Stimulated activated CD4-positive, alpha-beta T cell treated with anti-CD3 and anti-CD28 coated beads, TNF-alpha, amount 100 ng/mL, for 24 hours (primary cell): ENCODE measurements at places on chromosomes 6 and 20.
A peak's percentile ranks its signal among the peaks of the same experiment; 100 is the strongest.

- no peak for DNase-seq
These were observed 4.9 kb upstream of the CDSN start for GRCh38 chr6:31125162-31125561.

GRCh38 chr6:87702589-87702945, 534 bp upstream of the AKIRIN2 start:
- no peak for DNase-seq

GRCh38 chr6:75657327-75657726, 55.6 kb downstream of the SENP6 start:
- no peak for DNase-seq

- no peak for DNase-seq
These were observed 71.4 kb downstream of the ARID1B start for GRCh38 chr6:156848533-156848932.

- DNase-seq, result no peak
These were observed 71.0 kb upstream of the SAMD3 start for GRCh38 chr6:130293800-130294199.

GRCh38 chr6:41194386-41194785, 6.6 kb downstream of the TREML2 start:
- no peak for DNase-seq

GRCh38 chr6:167712731-167713475, 113.8 kb upstream of the AFDN start:
- DNase-seq, result no peak

DNA sequence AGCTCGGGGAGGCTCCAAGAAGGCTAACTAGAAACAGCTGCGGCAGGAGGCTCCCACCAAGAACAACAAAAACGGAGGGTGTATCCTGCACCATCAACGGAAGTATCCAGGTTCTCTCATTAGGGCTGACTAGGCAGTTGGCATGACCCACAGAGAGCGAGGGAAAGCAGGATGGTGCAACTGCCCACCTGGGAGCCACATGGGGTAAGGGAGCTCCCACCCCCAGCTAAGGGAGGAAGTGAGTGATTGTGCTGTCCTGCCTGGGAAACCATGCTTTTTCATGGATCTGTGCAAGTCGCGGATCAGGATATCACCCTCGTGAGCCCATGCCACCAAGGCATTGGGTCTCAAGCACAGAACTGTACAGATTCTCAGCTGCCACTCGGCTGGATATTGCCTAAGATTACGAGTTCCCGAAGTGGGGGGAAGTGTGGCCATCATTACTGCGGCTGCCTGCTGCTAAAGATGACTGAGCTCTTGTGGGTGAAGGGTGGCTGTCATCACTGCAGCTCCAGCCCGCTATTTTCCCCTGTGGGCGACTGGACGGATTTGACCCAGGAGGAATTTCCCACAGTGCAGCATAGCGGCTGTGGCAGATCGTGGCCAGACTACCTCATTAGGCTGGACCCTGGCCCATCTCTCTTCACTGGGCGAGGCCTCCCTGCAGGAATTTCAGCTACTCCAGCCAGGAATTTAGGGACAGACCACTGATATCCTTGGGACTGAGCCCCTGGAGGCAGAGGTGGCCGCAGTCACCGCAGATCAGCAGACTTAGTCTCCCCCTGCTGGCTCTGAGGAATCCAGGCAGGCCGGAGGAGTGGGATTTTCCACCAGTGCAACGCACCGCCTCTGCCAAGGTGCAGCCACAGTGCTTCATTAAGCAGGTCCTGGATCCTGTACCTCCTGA, 515.7 kb downstream of the FRK start:
- DNase-seq, result no peak

GRCh38 chr6:156309017-156309416, 468.2 kb upstream of the ARID1B start:
- no peak for DNase-seq

DNA sequence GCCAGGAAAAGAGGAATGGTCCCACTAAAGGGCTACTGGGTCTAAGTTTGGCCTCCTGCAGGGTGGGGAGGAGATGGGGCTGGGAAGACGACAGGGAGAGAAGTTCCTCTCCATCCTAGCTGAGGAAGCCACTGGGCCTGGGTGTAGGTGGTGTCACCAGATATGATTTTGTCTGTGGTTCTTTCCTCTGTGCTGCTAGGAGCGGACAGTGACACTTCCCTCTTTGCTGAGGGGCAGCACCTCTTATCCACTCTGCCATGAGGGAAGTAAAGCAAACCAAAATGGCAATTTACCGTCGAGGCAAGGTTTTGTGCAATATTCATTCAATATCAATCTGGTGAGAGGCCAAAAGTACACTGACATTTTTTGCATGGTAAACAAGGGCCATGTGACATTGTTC, 33.0 kb upstream of the NR2E1 start:
- DNase-seq, result no peak

DNA sequence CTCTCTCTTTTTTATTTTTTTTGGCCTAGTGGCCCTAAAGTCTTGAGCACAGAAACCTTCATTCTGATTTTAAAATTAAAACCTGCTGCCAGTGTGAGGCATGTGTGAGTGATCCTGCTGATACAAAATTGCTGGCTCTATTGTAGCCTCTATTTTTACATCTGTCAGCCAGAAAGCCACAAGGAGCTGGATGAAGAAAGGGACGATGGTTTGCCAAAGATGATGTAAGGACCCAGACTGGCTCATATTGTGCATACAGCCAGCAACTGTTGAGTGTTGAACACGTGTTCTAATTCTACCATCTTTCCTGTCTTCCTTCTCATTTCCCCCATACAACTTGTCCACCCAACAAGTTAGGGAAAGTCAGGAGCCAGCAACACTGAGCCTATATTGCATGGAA, 40.8 kb upstream of the ATXN1 start:
- DNase-seq, result no peak

- no peak for DNase-seq
These were observed 50.2 kb downstream of the ARHGAP18 start for GRCh38 chr6:129659590-129660345.

DNA sequence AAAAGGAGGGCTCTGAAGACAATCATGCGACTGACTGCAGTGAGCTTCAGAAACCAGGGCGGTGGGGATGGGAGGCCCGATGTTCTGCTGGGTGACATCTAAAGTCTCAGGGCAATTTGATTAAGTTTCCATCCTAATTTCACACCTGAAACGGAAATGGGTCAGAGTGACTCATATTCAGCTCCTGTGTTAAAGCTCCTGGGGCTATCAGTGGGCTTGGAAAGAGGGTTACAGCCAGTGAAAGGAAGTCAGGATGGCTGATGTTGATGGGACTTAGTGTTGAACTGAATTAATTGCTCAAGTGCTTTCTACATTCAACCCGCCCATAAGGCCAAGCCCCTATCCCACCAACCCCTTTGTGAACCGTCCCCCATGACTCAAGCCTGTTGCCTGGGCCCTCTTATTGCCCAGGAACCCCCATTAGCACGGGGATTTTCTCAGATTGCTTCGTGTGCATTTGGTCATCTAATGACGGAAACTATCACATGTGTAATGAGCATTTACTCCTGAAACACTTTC, 47.1 kb upstream of the TBC1D7 start:
- peak; percentile 25 for DNase-seq

- no peak for DNase-seq
These were observed 41.7 kb downstream of the VEGFA start for GRCh38 chr6:43811733-43812099.

DNA sequence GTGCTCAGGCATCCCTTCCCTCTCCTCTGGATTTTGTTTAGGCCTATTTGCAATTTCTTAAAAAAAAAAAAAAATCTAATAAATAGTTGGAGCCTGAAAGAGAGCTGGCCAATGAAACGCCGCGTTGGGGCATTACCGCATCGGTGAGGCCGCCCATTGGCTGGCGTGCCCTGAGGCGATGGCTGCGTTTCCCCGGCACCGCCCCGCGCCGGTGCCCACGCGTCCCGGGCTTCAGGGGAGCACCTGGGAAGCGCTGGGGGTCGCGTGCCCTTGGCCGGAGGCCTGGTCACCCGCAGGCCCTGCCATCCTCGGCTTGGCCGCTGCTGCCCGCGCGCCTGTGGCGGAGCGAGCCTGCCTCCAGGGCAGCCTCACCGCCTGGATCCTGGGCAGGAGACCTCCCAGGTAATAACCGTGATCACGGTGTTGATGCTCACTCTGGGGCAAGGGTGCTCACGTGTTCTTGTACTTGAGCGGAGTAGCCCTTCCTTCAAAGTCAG, 155.4 kb downstream of the NRN1 start:
- DNase-seq, result peak; percentile 69

DNA sequence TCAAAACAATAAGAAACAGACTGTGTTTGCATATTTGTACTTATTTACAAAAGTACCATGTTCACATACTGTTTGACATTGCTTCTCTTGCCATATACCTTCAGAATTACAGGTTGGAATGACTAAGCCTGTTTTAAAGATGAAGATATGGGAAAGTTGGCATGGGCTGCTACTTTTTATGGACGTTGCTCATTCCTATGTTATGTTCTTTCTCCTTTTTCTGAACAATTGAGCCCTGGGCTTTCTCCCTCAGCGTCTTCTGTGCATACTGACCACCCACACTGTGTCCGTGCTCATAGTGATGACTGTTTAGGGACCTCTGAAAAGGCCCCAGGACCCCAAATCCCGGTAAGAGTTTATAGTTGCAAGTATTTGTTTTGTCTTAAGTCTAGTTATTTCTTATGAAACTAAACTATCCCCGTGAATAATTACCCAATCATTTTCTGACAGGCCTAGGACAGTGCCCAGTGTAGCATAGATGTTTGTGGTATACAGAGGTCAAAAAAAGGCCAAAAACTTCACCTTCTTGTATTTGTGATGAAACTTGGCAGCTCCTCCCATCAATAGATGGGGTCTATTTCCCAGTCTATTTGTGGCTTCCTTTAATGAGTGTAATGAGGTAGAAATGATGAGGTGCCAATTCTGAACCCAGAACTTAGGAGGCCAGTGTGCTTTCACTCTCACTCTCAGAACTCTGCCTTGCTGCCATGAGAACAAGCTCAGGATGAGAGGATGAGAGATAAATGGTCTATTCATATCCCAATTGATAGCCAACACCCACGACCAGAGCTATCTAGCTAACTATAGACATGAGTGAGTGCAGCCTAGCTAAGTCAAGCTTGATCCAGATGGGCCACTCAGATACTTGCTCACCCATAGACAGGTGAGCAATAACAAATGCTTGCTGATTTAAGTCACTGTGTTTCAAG, 40.9 kb downstream of the GSTA4 start:
- no peak for DNase-seq

- no peak for DNase-seq
These were observed 43.9 kb downstream of the FILIP1 start for GRCh38 chr6:75449630-75450206.

- no peak for DNase-seq
These were observed 211.9 kb upstream of the PMEPA1 start for GRCh38 chr20:57921676-57922075.

GRCh38 chr6:4055420-4056041, 23.4 kb downstream of the FAM217A start:
- DNase-seq, result no peak

DNA sequence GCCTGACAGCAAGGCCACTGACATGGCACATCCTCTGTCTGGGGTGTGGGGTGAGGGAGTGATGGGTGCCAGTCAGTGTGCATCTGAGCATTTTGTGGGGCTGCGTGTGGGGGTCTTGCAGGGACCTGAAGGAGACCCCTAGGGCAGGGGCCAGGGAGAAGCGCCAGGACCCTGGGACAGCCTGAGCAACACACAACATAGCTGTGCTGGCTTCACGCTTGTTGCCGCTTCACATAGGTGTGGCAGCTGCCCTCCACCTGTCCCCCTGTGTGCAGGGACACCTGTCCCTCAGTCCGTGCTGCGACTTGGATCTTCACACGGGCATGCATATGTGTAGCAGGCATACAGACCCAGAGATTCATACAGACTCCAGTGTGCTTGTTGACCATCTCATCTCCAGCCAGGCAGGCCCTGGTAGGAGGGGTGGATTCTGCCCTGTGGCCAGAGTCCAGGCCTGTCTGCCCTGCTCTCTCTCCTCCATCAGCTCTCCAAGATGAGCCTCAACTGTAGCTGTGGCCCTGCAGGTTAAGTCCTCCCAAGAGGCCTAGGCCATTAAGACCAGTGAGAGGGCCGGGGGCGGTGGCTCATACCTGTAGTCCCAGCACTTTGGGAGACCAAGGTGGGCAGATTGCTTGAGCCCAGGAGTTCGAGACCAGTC, 3.2 kb upstream of the NPBWR2 start:
- no peak for DNase-seq

DNA sequence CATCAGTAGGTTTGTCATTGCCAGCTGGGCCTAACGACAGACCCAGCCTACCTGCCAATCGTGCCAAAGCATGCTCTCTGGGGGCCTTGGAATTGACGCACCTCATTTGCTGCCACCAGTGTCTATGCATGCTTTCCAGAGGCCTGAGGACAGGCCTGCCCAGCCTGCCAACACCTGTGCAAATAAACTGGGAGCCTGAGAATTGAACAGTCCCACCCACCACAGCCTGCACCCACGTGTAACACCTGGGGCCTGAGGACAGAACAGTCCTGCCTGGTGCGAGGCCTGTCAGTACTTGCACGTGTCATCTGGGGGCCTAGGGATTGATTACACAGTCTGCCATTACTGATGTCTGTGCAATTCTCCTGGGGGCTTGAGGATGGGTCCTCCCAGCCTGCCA, 6.2 kb upstream of the RNF217 start:
- DNase-seq, result no peak

GRCh38 chr6:80094017-80094416, 12.5 kb upstream of the BCKDHB start:
- DNase-seq, result no peak

GRCh38 chr6:28607990-28608389, 82.3 kb downstream of the GPX5 start:
- no peak for DNase-seq

- no peak for DNase-seq
These were observed 109.0 kb downstream of the DTNBP1 start for GRCh38 chr6:15553736-15554294.

DNA sequence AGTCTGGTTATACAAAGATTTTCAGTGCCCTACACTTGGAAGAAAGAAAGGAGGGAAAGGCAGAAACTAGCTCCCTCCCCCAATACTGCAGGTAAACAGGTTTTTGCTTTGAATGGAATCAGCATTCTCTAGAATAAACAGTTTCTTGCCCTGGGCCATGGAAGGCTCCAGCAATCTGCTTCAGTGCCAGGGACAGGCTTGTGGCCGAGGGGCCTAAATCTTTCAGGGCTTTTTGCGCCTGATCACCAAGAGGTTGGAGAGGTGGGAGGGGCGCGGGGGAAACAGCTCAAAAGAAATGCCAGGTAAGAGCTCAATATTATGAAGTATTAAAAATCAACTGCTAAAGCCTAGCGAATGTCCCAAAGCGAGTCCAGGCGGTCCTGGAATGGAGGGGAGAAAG, 23.8 kb downstream of the TFAP2B start:
- DNase-seq, result no peak
